ENCODE measurements at places on chromosomes 1 and 21.
A peak's percentile ranks its signal among the peaks of the same experiment; 100 is the strongest.

GRCh38 chr1:24141311-24141997 lies 1.5 kb downstream of the IL22RA1 start:
- DNase-seq = no peak

DNA sequence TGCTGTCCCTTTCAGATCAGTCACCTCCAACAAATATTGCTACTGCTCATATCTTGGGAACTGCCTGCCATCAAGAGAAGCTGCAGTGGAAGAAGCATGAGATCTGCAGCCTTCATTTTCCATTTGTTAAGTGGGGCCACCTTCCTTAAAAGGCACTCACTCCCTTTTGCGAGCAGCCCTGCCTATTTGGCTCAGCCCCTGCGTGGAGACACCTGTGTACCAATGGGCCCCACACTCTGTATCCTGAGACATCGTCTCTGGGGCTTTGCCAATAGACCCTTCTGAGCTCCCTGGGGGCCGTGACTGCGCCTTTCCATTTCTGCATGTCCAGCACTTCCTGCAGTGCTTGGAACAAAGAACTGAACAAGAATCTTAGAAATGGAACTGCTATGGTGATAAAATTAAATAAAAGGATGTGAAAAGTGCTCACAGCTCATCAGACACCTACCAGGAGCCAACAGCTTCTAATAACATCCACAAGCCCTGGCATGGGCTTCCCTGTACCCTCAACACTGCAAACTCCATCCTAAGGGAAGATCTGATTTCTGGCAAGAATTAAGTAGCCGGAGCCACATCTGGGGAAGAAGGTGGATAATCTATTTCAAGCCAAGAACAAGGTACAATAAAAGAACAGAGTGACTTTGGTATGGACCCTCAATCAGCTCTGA lies 36.7 kb downstream of the PARP1 start:
- no peak for DNase-seq

- no peak for DNase-seq
Observed at GRCh38 chr1:172517081-172517480, 15.9 kb upstream of the SUCO start.

DNA sequence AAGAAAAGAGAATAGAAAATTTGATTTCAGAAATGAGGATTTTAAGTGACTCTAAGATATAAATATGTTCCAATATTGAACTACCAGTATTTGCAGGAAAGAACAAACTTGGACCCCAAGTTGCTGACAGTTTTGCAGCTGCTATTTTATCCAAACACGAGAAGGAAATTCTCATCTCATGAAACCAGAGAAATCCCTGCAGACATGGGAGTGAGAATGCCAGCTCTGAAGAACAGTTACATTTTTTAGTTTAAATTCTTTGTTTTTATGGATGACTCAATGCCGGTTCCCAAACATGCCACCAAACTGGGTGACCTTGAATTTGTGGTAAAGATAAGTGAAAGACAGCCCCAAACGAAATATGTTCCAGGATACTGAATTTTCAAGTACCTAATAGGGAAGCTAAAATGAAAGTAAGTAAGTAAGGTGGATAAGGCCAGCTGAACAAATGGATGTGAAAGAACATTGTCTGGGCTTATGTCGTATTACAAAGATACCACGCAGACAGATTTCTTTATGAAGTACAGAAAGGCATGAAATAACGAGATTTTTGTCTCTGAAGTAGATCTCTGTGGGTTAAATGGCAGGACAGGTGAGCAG lies 19.9 kb downstream of the TLR5 start:
- DNase-seq = no peak

DNA sequence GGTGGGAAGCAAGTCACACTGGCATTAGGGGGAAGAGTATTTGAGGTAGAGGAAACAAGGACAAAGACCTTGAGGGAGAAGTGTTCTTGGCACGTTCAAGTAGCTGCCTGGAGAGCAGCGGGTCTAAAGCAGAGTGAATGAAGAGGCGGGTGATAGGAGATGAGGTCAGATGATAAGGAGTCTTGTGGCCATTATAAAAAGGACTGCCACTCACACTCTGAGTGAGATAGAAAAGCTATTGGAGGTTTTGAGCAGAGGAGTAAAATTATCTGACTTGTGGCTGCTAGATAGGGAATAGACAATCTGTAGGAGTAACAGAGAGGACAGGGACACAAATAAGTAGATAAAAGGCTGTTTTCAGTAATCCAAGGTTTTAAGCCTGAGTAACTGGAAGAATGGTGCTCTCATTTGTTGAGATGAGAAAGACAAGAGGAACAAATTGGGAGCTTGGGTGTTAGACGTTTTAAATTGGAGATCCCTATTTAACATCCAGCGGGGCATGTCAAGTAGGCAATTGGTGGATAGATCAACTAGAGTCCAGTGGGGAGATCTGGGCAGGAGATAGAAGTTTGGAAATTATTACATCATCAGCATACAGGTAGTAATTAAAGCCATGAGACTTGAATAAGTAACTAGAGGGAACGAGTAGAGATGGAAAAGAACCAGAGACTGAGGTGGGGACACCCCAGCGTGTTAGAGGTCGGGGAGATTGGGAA lies 43.7 kb downstream of the HENMT1 start:
- no peak for DNase-seq

DNA sequence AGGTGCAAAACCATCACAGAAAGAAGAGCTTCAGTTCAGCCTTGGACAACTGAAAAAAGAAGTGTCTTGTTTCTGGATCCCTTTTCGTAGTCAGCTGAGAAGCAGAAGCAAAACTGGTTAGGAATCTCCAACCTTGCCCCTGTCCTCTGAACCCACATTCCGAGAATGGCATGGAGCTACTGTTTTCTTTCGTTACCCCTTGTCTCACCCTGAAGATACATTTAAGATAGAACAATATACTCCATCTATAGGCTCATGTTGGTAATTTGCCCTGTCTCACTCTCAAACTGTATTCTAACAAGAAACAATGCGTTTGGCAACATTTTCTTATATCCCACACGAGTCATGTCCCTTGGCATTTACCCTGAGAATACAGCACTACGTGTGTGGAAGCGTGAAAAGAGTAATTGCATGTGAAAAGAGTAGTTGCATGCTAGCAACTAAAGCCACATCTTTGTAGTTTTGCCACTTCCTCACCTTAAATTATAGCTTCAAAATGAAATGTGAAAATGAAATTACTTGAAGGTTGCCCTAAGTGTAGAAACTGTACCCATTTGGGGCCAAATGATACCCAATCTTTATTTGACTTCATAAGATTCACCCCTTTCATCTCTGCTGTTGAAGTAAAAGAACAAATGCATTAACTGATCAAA lies 5.3 kb downstream of the SLAMF7 start:
- DNase-seq = no peak

- DNase-seq = no peak
Observed at GRCh38 chr1:54664364-54664763, 22.8 kb downstream of the MROH7 start.

- no peak for DNase-seq
Observed at GRCh38 chr1:2375923-2376260, 15.5 kb downstream of the MORN1 start.

GRCh38 chr1:204417074-204417997 lies 5.7 kb upstream of the PPP1R15B start:
- peak; percentile 85 for DNase-seq

GRCh38 chr1:223227486-223228196 lies 84.6 kb upstream of the TLR5 start:
- DNase-seq = peak; percentile 22

DNA sequence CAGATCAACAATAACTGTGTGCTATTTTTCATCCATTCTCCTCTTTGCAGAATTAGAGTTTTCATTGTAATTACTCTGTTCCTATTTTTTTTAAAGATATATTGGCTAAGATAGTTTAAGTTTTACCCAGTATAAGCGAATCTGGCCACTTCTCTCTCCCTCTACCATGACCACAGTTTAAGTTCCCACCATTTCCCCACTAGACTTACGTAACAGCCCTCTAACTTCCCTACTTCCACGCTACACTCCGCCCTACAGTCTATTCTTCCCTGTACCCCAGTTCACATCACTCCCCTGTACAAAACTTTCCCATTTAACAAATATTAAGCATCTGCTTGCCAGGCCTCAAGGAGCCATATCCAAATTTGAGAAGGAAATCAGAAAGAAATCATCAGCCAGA lies 16.5 kb downstream of the CTSK start:
- DNase-seq = no peak

DNA sequence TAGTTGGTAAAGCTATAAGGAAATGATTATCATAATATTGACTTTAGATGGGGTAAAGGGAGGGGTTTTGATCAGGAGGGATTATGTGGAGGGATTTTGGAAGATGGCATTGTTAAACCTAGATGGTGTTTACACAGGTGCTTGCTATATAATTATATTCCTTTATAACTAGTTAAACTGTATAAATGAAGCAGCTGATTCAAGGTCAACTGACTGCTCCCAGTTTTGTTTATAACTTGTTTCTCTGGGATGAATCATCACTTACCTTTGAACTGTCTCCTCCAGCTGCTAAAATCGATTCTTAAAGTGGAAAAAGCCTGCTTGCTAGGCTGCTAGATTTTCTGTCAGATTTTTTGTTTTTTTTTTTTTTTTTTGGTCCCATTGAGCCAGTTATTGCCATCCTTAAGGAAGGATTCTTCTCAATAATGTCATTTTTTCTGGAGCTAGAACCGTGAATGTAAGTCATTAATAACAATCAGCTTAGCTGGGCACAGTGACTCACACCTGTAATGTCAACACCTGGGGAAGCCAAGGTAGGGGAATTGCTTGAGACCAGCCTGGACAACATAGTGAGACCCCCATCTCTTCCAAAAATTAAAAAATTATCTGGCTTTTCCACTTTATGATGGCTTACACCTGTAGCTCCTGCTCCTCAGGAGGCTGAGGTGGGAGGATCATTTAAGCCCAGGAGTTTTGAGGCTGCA lies 153.2 kb downstream of the PIK3R3 start:
- DNase-seq = no peak

DNA sequence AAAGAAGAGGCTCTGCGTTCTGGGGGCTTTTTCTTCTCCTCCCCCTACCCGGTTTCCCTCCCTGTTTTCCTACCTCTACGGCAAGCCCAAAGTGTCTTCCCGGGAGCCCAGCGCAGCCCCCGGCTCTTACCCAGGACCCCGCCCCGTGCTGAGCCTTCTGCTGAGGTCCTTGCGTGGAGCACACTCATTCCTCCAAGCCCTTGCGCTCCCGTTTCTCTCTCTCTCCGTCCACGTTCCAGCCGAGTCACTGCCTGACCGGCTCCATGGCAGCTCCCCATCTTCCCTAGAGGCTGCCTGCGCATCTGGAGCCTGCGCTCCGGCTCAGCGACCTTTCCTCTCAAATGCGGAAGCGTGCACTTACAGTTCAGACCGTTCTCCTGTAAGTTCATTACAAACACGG lies 24.9 kb upstream of the PDXK start:
- no peak for DNase-seq

- DNase-seq = peak; percentile 67
Observed at GRCh38 chr1:167819849-167820683, 93.9 kb downstream of the ADCY10 start.

- no peak for DNase-seq
Observed at GRCh38 chr1:240613356-240614142, 1.6 kb upstream of the GREM2 start.

- DNase-seq = no peak
Observed at GRCh38 chr1:200979574-200980451, 43.7 kb downstream of the KIF21B start.

DNA sequence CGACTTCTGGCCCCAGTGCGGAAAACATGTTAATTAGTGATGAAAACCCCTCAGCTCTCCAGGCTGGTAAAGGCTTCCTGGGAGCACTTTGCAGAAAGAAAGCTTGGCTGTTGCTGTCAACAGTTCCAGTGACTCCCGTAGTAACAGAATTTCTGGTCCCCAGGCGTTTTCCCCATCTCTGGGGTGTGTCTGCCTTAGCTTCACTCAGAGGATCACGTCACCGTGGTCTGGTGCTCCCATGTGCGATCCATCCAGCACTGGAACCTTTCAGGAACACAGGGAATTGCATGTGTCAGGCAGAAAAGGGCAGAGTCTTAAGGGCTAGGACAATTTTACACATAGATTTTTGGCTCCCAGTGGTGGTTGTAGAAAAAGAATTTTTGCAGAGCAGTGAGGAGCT lies 470.4 kb upstream of the USP24 start:
- no peak for DNase-seq

DNA sequence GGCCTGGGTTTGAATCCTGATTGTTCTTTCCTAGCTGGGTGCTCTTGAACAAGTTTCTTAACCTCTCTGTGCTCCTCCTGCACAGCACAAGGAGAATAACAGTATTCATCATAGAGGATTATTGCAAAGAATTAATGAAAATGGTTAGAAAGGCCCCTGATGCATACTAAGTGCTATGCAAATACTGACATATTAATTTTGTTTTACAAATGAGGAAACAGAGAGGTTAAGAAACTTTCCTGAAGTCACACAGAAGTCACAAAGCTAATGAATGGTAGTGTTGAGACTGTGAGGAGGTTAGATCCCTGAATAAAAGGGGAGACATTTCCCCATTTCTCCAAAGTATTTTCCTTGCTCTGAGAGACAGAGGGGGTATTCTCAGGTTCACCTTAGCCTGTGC lies 99.0 kb downstream of the KCNJ6 start:
- DNase-seq = no peak

DNA sequence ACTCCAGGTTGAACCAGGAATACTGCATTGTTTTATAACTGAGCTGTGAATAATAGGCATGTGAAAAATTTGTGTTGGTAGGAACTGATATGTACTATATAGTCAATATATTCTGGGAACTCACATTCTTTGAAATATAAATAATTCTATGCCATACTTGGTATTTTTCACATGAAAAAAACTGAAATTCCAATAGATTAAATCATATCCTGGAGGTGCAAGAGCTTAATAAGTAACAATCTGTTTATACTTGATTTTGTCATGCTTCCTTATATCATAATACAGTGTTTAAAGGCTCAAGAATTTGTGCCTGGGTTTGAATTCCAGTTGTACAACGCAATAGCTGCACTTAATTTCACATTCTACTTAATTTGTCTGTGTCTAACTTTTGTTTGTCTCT lies 387.0 kb downstream of the USP25 start:
- DNase-seq = no peak

DNA sequence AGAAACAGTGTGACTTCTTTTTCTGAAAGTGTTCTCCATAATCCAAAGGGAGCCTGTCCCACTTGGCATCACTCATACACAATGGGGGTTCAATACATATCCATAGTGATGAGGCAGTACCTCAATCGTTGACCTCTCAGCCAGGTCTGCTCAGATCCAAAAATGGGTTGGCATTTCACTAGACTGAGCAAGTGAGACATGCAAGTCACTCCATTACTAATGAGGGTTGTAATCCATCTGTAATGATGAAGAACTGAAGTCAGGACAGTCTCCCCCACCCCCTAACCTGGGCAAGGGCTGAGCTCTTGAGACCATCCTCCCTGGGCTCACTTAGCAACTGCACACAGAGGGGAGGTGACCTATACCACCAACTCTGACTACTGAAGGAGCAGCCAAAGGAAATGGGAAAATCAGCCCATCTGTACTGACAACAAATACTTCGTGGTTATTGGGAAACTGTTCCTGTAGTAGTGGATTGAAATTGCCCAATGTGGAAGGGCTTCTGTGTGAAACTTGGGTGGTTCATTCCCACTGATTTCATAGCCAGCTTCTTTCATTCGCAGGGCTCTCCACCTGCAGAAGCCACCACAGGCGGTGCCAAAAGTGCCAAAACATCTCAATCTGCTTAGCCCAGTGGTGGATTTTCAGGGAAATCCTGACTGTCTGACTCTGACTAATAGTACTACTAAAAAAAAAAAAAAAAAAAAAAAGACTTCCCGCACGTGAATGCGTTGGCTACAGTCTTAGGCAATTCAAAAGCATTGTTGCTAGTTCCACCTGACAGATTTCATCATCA lies 5.0 kb downstream of the NGF start:
- no peak for DNase-seq

All from ureter (tissue), 1 donor.